Caki2 (cell line): ENCODE measurements at places on chromosomes 3 and 15. TPM values are rescaled to one million over a fixed set of nuclear protein-coding genes. Genes with fewer than 3 reads are reported as not detected.

Gene COL7A1
- 72.6 and 84.9 TPM in 2 replicates for total RNA-seq

Gene FOXL2NB
- total RNA-seq, result 0.78 and 1.4 TPM in 2 replicates

Gene TRIM59
- total RNA-seq, result 30.5 and 61.7 TPM in 2 replicates

Gene IL16
- not detected in 2 replicates for total RNA-seq

Gene PLSCR2
- total RNA-seq, result not detected in 2 replicates

Gene REC114
- total RNA-seq, result not detected in 2 replicates

Gene FBXW12
- total RNA-seq, result not detected in 2 replicates

Gene TJP1
- total RNA-seq, result 25.0 and 39.3 TPM in 2 replicates

Gene ERICH6
- not detected in 2 replicates for total RNA-seq

Gene ZNF662
- total RNA-seq, result not detected in 2 replicates

Gene DISP2
- total RNA-seq, result under 0.01 TPM in 1 of 2 replicates, not detected in the other

Gene NDN
- 65.3 and 98.8 TPM in 2 replicates for total RNA-seq
